ENCODE measurements at places on chromosomes 4 and X.

GRCh38 chr4:6453688-6453990, 18.8 kb downstream of the PPP2R2C start:
- DNase-seq: no peak

DNA sequence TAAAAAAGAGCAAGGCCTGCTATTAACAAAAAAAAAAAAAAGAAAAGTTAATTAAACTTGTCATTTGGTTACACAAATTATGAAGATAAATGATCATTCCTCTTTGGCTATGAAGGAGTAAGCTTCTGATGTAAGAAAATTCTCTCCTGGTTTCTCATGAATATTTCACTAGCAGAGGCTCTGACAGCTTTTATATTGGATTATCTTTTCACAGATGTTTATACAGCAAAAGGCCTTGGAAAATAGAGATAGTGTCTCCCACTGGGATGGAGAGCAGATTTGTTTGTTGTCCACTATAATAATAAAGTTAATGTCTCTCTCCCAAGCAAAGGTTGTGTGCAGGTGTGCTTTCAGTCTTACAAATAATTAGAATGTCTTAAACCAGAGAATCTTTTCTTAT, 40.7 kb upstream of the PDGFC start:
- no peak for DNase-seq

DNA sequence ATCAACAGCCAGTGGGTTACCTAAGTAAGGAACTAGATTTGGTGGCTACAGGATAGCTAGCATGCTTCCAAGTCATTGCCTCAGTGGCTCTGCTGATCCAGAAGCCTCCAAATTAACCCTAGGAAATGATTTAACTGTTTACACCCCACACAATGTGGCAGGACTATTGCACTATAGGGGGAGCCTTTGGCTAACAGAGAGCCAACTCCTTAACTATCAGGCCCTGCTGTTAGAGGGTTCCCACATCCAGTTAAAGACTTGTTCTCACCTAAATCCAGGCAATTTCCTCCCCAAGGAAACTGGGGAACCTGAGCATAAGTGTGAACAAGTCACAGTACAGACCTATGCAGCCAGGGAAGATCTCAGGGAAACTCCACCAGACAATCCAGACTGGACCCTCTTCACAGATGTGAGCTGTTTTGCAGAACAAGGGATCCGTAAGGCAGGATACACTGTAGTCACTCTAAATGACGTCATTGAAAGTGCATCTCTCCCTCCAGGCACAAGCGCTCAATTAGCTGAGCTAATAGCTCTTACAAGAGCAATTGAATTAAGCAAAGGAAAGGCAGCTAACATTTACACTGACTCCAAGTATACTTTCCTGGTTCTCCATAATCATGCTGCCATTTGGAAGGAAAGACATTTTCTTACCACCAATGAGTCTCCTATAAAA, 185.3 kb upstream of the SPOCK3 start:
- DNase-seq: no peak

- DNase-seq: no peak
These were observed 3.7 kb downstream of the TMEM129 start for GRCh38 chr4:1717129-1718094.

GRCh38 chr4:46185766-46186165, 61.9 kb upstream of the GABRG1 start:
- no peak for DNase-seq

GRCh38 chr4:152351080-152351479, 184.8 kb downstream of the FBXW7 start:
- DNase-seq: no peak

DNA sequence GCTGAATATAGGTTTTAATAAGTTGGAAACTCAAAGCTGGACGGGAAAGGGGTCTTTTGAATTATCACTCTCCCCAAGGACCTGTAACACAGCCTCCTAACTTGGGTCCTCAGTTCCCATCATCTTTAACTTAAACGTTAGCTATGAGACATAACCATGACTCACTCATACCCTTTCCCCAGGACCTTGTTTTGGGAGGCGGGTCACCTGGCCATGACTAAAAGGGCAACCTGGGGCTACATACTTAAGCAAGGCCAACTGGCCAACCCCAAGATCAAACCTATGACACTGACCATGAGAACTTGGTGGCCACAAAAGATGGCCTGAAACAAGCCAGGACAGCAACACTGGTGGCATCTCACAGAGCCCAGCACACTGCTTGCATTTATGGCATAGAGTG, 89.0 kb downstream of the SH3KBP1 start:
- no peak for DNase-seq

DNA sequence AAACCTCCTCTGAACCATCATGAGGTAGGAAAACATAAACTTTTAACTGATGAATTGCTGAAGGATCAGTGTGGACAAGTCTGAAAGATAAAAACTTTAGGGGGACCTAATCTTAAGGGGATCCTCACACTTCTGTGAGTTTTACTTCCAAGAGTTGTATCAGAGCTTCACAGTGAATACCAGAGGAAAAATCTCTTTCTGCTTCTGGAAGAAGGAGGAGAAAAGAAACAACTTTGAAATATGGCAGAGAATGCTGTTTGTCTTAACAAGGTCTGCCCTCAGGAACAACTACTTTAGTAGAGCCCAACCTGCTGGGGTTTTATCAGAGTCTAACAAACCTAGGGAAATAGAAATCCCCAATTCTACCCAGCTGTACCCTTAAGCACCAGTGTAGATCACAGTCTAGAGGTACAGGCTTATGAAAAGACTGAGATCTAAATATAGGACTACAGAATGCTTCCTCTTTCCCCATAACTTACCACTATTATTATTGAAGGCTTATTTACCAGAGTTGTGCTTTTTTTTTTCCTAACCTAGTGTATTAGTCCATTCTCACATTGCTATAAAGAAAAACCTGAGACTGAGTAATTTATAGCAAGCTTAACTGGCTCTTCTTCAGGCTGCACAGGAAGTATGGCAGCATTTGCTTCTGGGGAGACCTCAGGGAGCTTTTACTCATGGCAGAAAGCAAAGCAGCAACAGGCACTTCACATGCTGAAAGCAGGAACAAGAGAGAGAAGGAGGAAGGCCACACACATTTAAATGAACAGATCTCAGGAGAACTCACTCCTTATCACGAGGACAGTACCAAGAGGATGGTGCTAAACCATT, 167.9 kb downstream of the CAMK2D start:
- no peak for DNase-seq

DNA sequence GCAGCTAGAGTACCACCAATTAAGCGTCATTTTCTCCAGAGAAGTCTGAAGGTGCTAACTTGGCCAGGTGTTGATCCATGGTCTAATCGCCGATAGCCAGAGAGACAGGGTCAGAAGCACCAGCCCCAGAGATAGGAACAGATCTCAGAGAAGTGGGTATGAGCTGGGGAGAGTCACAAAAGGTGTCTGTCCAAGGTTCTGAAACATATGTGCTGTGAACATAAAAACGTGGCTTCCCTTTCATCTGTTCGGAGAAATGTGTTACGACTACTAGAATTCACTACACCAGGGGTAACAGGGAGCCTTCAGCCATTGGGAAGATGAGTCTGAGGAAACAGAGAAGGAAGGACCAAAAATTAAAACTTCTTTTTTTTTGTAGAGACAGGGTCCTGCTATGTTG, 91.3 kb downstream of the FBXL5 start:
- DNase-seq: no peak

- no peak for DNase-seq
These were observed 1.3 kb upstream of the CISD2 start for GRCh38 chr4:102867278-102868152.

- peak; percentile 38 for DNase-seq
These were observed 121.2 kb upstream of the NAP1L5 start for GRCh38 chr4:88818631-88819470.

- no peak for DNase-seq
These were observed 4.2 kb upstream of the ABCG2 start for GRCh38 chr4:88162626-88163025.

GRCh38 chrX:44462850-44463249, 79.8 kb downstream of the FUNDC1 start:
- DNase-seq: no peak

DNA sequence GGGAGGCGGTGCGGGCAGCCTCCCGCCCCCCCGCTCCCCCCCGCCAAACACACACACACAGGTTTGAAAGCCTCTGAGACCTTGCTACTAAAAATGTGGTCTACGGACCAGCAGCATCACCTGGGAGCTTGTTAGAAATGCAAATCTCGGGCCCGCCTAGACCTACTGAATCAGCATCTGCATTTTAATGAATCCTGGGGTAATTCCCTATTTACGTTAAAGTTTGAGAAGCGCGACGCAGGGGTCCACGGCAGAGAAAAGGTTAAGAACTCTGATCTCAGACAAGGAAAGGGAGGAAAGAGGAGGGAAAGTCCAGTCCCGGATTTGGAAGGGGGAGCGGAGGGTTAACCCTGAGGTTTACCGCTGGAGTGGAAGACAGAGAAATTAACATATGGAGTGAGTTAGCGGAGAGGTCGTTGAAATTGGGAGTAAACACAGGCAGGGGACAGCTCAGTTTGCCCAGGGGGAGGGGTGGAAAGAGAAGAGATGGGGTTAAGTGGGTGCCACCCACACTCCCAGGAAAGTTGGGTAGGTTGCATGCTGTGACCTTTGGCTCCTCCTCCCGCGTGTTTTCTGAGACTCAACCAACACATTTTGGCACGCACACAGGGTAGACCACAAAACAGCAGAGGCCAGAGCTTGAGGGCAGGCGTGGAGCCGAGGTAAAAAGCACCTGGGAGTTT, 483.6 kb downstream of the BCOR start:
- no peak for DNase-seq

DNA sequence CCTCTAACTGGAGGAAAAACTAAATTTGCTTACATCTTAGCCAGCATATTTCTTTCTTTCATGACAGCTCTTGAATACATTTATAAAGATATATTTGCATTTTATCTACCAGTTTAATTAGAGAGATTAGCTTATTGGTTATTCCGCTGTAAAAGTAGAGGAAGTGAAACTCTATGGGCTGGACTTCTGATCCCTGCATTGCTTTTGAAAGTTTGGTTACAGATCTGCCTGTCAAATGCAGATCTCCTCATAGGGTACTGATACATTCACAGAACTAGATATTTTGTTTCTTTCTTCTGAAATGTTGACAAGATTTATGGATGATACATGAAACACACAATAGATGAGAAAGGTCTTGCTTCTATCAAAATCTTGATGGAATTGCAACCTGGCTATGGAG, 581.4 kb upstream of the AADAT start:
- no peak for DNase-seq

DNA sequence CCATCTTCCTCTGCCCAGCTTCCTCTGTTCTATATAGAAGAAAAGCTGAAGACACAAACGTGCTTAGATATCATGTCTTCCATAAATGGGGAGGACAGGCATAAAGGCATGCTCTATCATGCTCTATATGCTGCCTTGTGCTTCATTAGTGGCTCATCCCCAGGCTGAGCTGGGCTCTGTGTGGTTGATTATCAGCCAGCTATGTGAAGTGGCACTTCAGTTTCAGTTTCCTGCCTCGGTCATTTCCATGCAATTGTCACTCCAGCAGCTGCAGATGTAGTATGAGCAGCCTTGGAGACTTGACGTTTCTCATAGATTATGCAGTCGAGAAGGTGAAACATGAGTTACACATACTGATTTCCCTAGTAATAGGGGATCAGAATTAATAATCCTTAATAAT, 106.2 kb downstream of the SYTL5 start:
- DNase-seq: no peak
